NCI-H460 (cell line): ENCODE measurements at places on chromosomes 4 and X. TPM values are rescaled to one million over a fixed set of nuclear protein-coding genes. Genes with fewer than 3 reads are reported as not detected.

The MAGEA10 gene
- not detected in 2 replicates for total RNA-seq

The ARL9 gene
- not detected in 2 replicates for total RNA-seq

The TEX11 gene
- 0.12 and 0.42 TPM in 2 replicates for total RNA-seq

The TMEM47 gene
- total RNA-seq: 12.9 and 14.4 TPM in 2 replicates

The SERPINA7 gene
- total RNA-seq: not detected in 2 replicates

The TAF7L gene
- total RNA-seq: not detected in 2 replicates

The SHROOM2 gene
- 0.12 and 0.17 TPM in 2 replicates for total RNA-seq

The AMBN gene
- not detected in 2 replicates for total RNA-seq

The APELA gene
- not detected in 2 replicates for total RNA-seq

The SRPX gene
- 78.0 and 85.8 TPM in 2 replicates for total RNA-seq

The DOCK11 gene
- total RNA-seq: 25.0 TPM in 2 replicates

The TKTL2 gene
- total RNA-seq: not detected in 2 replicates

The TREX2 gene
- total RNA-seq: 0.75 and 1.1 TPM in 2 replicates

The KIAA1210 gene
- total RNA-seq: not detected in 2 replicates

The SLC25A4 gene
- 15.3 and 16.9 TPM in 2 replicates for total RNA-seq

The P2RY10 gene
- not detected in 2 replicates for total RNA-seq

The SNX25 gene
- total RNA-seq: 11.9 and 12.5 TPM in 2 replicates

The ASB9 gene
- total RNA-seq: 24.5 and 28.4 TPM in 2 replicates

The TCEAL6 gene
- not detected in 2 replicates for total RNA-seq

The KLF3 gene
- total RNA-seq: 27.3 and 29.9 TPM in 2 replicates

The TLR10 gene
- total RNA-seq: not detected in 2 replicates

The GIMD1 gene
- not detected in 2 replicates for total RNA-seq

The EFHC2 gene
- not detected in 2 replicates for total RNA-seq

The MBNL3 gene
- total RNA-seq: 0.07 and 0.12 TPM in 2 replicates

The CT45A2 gene
- total RNA-seq: not detected in 2 replicates

The SASH3 gene
- total RNA-seq: not detected in 2 replicates

The DMRTC1 gene
- not detected in 2 replicates for total RNA-seq

The RASL11B gene
- 0.20 and 0.35 TPM in 2 replicates for total RNA-seq

The ZBED1 gene
- 36.9 and 37.4 TPM in 2 replicates for total RNA-seq

The HSFX2 gene
- total RNA-seq: not detected in 2 replicates

The ETDB gene
- total RNA-seq: not detected in 2 replicates

The CD38 gene
- total RNA-seq: 0.02 TPM in 1 of 2 replicates, not detected in the other

The NLRP2B gene
- total RNA-seq: not detected in 2 replicates

The MTCP1 gene
- total RNA-seq: 36.1 and 39.0 TPM in 2 replicates

The ZFP92 gene
- 0.55 and 0.67 TPM in 2 replicates for total RNA-seq

The ATOH1 gene
- not detected in 2 replicates for total RNA-seq

The CHRDL1 gene
- 0.12 TPM in 1 of 2 replicates, not detected in the other for total RNA-seq

The NAT8L gene
- total RNA-seq: 7.1 and 7.7 TPM in 2 replicates

The TSPAN7 gene
- 73.1 and 77.5 TPM in 2 replicates for total RNA-seq

The TMEM271 gene
- total RNA-seq: not detected in 2 replicates

The C1QTNF7 gene
- total RNA-seq: not detected in 2 replicates

The MAB21L2 gene
- not detected in 2 replicates for total RNA-seq

The FAM47A gene
- not detected in 2 replicates for total RNA-seq

The CLDN34 gene
- total RNA-seq: not detected in 2 replicates

The CTPS2 gene
- 16.0 and 19.8 TPM in 2 replicates for total RNA-seq

The SPARCL1 gene
- total RNA-seq: not detected in 2 replicates

The MANBA gene
- 13.1 and 13.6 TPM in 2 replicates for total RNA-seq

The DIPK2B gene
- not detected in 2 replicates for total RNA-seq
